Eye (tissue), 1 donor: ENCODE measurements at places on chromosomes 6 and 20.

DNA sequence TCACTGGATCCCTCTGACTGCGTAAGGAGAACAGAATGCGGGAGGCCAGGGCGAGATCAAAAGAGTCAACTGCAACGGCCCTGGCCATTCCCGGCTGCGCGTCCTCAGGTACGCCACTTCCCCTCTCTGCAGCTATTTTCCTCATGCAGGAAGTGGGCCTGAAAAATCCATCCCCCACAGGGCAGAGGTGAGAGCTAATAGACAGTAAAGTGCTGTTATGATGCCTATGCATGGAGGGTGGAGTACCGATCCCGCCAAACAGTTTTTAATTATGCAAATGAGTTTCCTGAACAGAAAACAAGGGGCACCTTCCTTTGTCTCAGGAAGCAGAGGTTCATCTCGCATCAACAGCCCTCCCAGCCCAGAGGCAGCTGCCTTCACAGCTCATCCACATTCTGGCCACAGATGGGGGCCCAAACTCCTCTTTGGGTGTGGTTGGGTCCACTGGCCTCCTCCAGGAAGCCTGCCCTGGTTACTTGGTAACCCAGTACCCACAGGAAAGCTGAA is 9.3 kb downstream of the PREX1 start:
- no peak for DNase-seq

GRCh38 chr20:18310051-18310450 is 21.7 kb downstream of the ZNF133 start:
- no peak for DNase-seq

DNA sequence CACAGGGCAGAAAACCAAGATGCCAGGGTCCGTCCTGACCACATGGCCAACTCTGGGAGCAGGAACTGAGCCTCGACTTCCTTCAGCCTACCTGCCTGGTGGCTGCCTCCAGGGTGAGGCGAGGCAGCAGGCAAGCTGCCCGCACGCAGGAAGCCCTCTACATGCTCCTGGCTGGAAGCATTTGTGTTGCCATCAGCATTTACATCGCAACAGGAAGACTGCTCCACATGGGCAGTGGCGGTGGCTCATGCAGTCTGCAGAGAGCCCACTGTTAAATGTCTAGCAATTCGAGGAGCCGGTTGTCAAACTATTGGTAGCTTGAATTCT is 233.8 kb downstream of the SYNDIG1 start:
- DNase-seq, result no peak

DNA sequence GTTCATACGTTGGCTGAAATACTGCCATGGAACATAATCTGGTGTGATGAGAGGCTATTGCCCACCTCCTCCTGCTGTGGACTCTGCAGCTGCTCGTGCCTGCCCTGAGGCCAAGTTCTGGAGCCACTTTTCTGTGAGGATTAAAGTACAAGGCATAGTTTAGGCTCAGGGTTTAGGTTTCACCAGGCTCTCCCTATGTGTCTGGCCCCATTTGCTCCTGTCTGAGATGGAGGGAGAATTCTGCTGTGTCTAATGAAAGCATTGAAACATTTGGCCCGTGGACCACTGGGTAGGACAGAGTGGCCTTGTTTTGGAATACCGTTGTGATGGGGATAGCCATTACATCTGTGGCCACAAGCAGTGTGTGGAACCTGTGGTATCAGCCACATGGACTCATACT is 5.9 kb downstream of the WRNIP1 start:
- no peak for DNase-seq

DNA sequence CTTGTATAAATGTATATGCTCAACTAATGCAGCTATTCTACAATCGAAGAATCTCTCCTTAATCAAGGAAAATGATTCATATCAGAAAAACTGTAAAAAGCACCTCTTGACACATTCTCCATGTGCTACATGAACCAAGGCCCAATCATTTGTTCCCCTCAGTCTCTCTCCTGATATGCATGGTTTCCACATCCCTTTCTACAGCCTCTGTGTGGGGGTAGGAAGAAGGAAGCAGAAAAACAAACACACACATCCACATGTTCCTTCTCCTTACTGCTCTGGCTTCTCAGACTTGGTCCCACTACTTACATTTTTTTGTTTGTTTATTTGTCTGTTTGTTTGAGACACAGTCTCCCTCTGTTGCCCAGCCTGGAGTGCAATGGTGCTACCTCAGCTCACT is 510.5 kb downstream of the PRKN start:
- DNase-seq, result no peak

- no peak for DNase-seq
Observed at GRCh38 chr6:105192707-105193465, 13.1 kb upstream of the POPDC3 start.

- DNase-seq, result no peak
Observed at GRCh38 chr6:67736816-67737215, 898.3 kb upstream of the ADGRB3 start.

- DNase-seq, result no peak
Observed at GRCh38 chr6:166056637-166057036, 111.0 kb downstream of the TBXT start.

DNA sequence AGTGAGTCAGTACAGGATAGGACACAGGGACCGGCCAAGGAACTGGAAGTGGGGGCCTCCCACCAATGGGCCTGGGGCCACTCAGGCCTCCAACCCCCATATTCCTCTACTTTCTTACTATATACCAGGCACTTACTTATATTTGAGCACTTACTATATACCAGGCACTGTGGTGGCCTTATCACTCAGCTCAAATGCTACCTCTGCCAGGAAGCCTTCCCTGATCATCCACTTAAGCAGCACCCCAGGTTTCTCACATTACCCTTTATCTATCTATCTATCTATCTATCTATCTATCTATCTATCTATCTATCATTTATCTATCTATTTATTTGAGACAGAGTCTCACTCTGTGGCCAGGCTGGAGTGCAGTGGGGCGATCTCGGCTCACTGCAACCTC is 12.3 kb upstream of the UBE2V1 start:
- no peak for DNase-seq

- no peak for DNase-seq
Observed at GRCh38 chr20:50380697-50381040, 129.5 kb upstream of the PTPN1 start.

GRCh38 chr20:36285746-36286447 is 20.2 kb upstream of the DLGAP4 start:
- no peak for DNase-seq

DNA sequence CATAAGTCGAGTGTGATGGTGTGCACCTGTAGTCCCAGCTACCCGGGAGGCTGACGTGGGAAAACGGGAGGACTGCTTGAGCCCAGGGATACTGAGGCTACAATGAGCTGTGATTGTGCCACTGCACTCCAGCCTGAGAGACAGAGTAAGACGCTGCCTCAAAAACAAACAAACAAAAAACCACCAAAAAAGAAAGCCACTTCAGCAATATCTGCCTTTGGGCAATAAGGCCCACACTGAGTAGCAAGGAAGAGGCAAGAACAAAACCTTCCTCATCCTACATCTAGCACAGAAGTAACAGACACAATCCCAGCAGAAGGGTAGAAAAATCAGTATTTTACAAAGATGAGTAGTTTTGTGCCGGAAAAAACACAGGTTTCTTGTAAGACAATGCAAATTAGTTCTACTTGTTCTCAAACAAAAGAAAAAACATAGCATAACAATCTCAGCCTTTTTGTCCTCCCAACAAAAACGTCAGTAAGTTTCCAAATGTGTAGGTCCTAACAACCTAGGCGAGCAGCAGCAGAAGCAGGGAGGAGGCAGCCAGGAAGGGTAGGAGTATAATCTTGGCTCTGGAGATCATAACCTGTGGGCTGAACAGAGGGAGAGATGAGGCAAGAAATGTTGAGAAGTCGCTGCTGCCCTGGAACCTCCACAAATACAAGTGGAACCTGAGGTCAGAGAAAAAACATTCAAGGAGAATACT is 5.7 kb downstream of the PPP1R10 start:
- no peak for DNase-seq

GRCh38 chr20:17189976-17190695 is 36.7 kb upstream of the PCSK2 start:
- peak; percentile 38 for DNase-seq

DNA sequence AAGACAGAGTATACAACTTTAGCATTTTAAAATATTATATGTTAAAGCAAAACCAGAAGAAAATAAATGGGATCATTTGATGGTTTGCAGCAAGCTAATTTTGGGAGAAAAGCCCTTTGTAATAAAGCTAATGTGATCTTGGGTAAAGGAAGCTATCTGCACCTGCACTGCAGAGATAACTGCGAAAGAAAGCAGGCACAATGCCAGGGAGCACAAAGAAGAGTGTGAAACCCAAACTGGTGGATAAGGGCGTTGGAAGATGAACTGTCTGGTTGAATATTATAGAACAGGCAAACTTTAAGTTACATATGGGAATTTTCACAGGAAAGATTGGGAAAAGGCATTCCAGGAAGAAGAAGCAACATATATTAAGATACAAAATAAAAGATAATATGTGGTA is 179.2 kb upstream of the KHDRBS2 start:
- DNase-seq, result no peak
